Endodermal cell (in vitro differentiated cells): ENCODE measurements at places on chromosomes 5 and 9.

GRCh38 chr9:127662617-127663016 lies 44.2 kb upstream of the CFAP157 start:
- DNase-seq, result no peak
- H3K36me3 ChIP-seq, result no peaks in the 10 kb centered on the region
- H3K27ac ChIP-seq, result no peak overlapping the region
- peaks cover 3% of the 10 kb centered on the region for H3K4me1 ChIP-seq

DNA sequence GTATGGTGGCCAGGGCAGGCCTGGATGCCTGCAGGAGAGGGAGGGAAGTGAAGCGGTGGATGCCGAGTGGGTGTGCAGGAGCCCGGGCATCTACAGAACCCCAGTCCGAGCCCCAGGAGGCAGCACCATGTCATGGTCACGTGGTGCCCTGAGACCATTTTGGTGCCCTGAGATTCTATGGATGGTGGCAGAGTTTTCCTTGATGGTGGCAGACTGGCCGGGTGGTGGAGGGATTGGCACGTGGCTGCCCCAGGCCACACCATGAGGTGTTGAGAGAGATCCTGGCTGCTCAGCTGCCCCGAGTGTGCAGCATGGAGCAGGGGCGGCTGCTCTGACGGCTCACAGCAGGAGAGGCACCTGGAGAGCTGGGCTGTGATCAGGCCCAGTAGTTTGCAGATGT lies 52.3 kb downstream of the SYK start:
- no peaks in the 10 kb centered on the region for H3K27me3 ChIP-seq
- H3K4me3 ChIP-seq, result no peak overlapping the region
- H3K27ac ChIP-seq, result no peak overlapping the region
- no peaks in the 10 kb centered on the region for H3K36me3 ChIP-seq

- H3K27me3 ChIP-seq, result no peaks in the 10 kb centered on the region
- H3K4me1 ChIP-seq, result no peaks in the 10 kb centered on the region
- DNase-seq, result no peak
- no peaks in the 10 kb centered on the region for H3K36me3 ChIP-seq
- no peak overlapping the region for H3K4me3 ChIP-seq
- no peak overlapping the region for H3K27ac ChIP-seq
Measured at GRCh38 chr5:158786390-158786789, 313.3 kb downstream of the EBF1 start.

GRCh38 chr9:19998153-19998552 lies 209.3 kb upstream of the SLC24A2 start:
- no peak for DNase-seq
- no peaks in the 10 kb centered on the region for H3K27me3 ChIP-seq
- no peaks in the 10 kb centered on the region for H3K4me1 ChIP-seq
- no peak overlapping the region for H3K4me3 ChIP-seq
- no peak overlapping the region for H3K27ac ChIP-seq

- H3K27me3 ChIP-seq, result no peaks in the 10 kb centered on the region
- no peaks in the 10 kb centered on the region for H3K4me1 ChIP-seq
- H3K4me3 ChIP-seq, result no peak overlapping the region
Measured at GRCh38 chr9:12054235-12054634, 639.0 kb upstream of the TYRP1 start.

GRCh38 chr5:33824516-33825195 lies 67.1 kb downstream of the ADAMTS12 start:
- no peaks in the 10 kb centered on the region for H3K4me1 ChIP-seq
- H3K36me3 ChIP-seq, result no peaks in the 10 kb centered on the region

GRCh38 chr5:82605441-82605973 lies 327.4 kb upstream of the RPS23 start:
- H3K4me1 ChIP-seq, result no peaks in the 10 kb centered on the region
- no peaks in the 10 kb centered on the region for H3K27me3 ChIP-seq
- no peak overlapping the region for H3K27ac ChIP-seq

DNA sequence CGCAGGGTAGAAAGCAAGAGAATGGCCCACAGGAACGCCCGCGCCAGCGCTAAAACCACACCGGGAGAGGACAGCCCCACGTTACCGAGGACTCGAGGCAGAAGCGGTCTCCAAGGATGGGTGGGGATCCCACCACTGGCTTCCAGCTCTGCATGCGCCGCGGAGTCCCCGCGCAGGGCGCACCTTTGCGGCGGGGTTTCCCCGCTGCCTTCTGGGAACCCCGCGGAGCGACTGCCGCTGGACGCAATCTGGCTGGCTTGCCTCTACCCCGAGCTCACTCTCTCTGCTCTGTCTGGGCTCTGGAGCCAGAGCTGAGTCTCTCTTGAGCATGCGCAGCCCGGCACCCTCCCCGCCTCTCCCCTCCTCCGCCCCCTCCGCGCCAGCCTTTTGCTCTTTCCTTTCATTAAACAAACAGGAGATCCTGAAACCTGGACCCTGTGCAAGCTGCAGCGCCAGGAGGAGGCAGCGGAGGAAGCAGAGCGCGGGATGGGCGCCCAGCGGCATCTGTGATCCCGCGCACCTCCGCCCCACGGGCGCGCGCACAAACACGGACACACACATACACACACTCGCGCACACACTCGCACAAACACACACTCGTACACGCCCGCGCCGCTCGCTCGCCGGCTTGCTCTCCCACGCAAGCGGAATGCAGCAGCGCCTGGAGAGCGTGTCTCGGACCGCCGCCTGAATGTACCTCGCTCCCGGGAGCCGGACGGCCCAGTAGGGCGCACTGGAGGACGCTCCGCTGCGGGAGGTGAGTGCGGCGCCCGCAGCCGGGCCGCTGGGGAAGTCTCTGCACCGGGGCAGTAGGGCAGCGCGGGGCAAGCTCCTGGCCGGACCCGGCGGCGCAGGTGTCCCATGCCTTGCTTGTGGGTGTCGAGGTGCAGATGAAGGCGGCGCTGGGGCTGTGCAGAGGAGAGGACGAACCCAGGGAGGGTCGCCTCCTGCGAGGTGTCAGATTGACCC lies at the start of gene PLPPR1:
TSS of gene PLPPR1 (plus strand) at position 382 of the 969 bp plus-strand sequence.
- peak; percentile 92 for DNase-seq
- no peaks in the 10 kb centered on the region for H3K36me3 ChIP-seq
- peak within 1 kb of the TSS; percentile 75 for H3K27ac ChIP-seq
- H3K4me3 ChIP-seq, result peak within 1 kb of the TSS; percentile 84
- H3K27me3 ChIP-seq, result peaks cover 78% of the 10 kb centered on the region
